ENCODE measurements at places on chromosomes 16 and 17.

GRCh38 chr17:79836510-79836971 lies 2.7 kb downstream of the CBX4 start:
- DNase-seq, result no peak

DNA sequence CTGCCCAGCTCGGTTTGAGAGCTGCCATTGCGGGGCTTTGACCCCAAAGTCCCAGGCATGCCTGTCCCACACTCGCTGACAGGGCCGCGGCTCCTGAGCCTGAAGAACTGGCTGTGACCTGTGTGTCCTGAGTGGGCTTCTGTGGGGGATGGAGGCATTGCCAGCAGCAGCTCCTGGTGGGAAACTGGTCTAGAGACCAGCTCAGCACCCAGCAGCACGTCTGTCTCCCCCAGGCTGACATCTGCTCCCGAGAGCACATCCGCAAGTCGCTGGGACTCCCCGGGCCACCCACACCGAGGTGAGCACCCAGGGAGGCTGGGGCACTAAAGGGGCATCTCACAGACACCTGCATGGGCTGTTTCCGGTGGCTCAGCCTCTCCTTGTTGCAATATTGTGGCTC lies 13.4 kb downstream of the ENDOV start:
- DNase-seq, result no peak

GRCh38 chr16:2160915-2161551 lies 5.5 kb downstream of the TRAF7 start:
- no peak for DNase-seq

DNA sequence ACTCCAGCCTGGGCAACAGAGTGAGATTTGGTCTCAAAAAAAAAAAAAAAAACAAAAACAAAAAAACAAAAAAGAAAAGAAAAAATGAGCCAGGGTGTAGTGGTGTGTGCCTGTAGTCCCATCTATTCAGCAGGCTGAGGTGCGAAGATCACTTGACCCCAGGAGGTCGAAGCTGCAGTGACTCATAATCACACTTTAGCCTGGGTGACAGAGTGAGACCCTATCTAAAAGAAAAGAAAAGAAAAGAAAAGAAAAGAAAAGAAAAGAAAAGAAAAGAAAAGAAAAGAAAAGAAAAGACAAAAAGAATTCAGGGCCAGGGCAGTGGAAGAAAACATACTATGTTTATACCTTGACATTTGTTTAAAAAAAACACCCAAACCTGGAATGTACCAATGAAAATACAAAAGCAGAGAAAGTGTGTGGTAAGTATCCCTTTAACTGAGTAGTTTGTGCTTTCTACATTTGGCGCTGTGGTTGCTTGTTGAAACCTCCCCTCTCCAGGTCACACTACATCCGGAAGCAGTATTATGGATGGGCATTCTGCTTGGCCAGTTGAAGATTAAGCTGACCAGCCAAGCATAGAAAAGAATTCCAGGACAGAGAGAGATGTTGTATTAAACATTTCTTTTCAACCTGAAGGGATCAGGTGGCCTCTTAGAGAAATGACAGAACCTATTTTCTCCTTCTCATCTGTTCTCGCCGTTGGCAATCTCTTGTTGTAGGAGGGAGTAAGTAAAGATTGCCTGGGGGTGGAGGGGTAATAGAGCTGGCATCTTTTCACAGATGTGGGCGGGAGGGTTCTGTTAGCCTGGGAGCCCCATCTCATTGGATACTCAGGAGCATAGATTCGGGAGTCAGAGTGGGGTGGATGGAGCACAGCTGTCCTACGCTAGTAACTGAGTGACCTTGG lies 12.1 kb upstream of the PRKCB start:
- DNase-seq, result no peak

- no peak for DNase-seq
Observed at GRCh38 chr17:77615703-77616253, 342.7 kb upstream of the TNRC6C start.

DNA sequence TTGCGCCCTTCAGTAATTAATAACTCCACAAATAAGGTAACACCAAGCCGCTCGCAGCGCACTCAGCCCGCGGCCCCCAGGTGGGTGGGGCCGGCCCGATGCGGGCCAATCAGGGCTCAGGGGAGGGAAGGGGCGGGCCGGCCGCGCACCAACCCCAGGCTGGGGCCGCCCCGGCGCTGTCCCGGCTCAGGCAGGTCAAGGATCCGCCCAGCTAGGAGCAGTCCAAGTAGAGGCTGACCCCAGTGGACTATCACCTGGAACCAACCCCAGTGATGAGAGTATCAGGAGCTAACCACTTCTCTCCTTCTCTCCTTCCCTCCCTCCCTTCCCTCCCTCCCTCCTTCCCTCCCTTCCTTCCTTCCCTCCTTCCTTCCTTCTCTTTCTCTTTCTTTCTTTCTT lies 110.8 kb downstream of the C16orf78 start:
- DNase-seq, result no peak
